Liver (tissue), 10 donors: ENCODE measurements at places on chromosomes 4 and X. TPM values are rescaled to one million over a fixed set of nuclear protein-coding genes. Genes with fewer than 3 reads are reported as not detected.

GRCh38 chr4:128787509-128788311 lies 21.8 kb upstream of the JADE1 start:
- H3K36me3 ChIP-seq = no peaks in the 10 kb centered on the region
- DNase-seq = no peak
- H3K27me3 ChIP-seq = no peaks in the 10 kb centered on the region
- no peak overlapping the region for H3K27ac ChIP-seq
- no peak overlapping the region for H3K4me3 ChIP-seq

GRCh38 chr4:1594871-1595788 lies 89.0 kb downstream of the FAM53A start:
- H3K27me3 ChIP-seq = no peaks in the 10 kb centered on the region
- no peak for DNase-seq
- H3K4me3 ChIP-seq = no peak overlapping the region
- H3K4me1 ChIP-seq = no peaks in the 10 kb centered on the region

- no peaks in the 10 kb centered on the region for H3K36me3 ChIP-seq
- H3K27me3 ChIP-seq = no peaks in the 10 kb centered on the region
Observed at GRCh38 chr4:100781435-100781834, 263.6 kb upstream of the EMCN start.

DNA sequence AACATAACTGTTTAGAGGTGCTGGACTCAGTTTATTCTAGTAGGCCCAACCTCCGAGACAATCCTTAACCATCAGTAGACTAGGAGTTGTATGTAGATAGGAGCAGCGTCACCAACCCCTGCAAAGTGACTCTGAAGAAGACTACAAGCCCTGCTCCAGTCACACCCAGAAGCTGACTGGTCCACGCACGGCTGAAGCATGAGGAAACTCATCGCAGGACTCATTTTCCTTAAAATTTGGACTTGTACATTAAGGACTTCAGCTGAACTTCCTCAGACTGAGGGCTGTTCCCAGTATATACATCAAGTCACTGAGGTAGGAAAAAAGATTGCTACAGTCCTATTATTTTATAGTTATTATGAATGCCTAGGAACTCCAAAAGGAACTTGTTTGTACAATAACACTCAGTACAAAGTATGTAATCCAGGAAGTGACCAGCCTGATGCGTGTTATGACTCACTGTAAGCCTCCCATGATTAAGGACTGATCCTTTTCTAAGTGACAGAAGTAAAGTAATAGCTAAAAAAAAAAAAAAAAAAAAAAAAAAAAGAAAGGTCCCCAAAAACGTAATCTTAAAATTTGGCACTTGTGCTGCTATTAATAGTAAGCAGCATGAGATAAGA lies 41.6 kb upstream of the UGT2B7 start:
- H3K4me3 ChIP-seq = no peak overlapping the region
- no peaks in the 10 kb centered on the region for H3K27me3 ChIP-seq
- no peaks in the 10 kb centered on the region for H3K36me3 ChIP-seq
- no peak for DNase-seq
- peaks cover 35% of the 10 kb centered on the region for H3K4me1 ChIP-seq

DNA sequence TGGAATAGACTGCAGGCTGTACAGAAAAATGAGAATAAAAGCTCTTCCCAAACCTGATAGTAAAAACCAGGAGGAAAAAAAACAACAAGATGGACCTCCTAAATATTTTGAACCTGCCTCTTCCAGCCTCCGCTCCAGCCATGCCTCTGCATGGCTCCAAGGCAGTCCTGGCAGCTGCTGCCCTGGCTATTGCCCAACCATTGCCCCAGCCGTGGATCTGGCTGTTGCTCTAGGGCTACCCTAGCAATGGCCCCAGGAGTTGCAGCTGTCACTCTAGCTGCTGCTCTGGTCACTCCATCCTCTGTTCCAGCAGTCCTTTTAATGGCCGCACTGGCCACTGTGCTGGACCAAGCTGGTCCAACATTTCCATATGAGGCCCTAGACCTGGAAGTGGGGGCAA lies 1756.0 kb downstream of the C4orf33 start:
- H3K27me3 ChIP-seq = no peaks in the 10 kb centered on the region
- DNase-seq = no peak
- H3K36me3 ChIP-seq = no peaks in the 10 kb centered on the region
- H3K27ac ChIP-seq = no peak overlapping the region
- H3K4me3 ChIP-seq = no peak overlapping the region
- no peaks in the 10 kb centered on the region for H3K4me1 ChIP-seq

DNA sequence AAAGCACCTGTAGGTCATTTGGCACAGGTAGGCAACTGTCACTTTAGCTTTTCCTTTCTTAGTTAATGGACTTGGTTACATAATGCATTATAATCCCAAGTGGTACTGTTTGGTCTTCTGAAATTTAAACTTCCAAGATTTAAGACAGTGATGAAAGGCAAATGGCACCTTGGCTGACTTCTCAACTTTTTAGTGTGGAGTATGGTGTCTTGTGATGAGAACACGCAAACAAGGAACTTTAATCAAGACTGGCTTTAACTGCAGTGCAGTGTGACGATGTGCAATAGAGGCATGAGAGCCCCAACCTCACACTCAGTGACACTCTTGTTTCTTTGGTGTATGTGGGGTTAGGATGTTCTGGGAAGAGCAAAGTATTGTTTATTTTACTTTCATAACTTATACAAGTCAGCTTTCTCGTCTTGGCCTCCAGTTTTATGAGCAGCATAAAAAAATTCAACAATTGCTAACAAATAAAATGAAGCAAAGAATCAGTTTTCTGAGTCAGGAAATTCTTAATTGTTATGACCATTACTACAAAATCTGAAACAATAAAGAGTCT lies 171.9 kb downstream of the MAD2L1 start:
- no peaks in the 10 kb centered on the region for H3K4me1 ChIP-seq
- DNase-seq = no peak
- no peak overlapping the region for H3K27ac ChIP-seq
- H3K4me3 ChIP-seq = no peak overlapping the region
- peaks cover 2% of the 10 kb centered on the region for H3K27me3 ChIP-seq

DNA sequence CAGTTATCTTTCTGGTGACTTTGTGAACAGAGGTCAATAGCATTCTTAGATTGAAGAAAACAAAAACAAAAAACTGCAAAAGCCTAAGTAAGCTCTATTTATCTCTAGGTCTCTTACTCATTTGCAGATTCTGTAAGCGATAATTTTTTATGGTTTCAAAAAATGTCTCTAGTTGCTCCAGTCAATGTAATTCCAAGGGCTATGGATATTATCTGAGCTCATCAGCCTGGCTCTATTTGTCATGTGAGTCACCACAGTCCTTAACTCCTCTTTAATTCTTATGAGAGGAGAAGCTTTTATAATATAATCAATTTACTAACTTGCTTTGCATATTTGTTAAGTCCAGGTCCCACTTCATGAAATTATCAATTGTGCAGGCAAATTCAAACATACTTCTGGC lies 79.1 kb downstream of the NPFFR2 start:
- no peaks in the 10 kb centered on the region for H3K4me1 ChIP-seq
- no peak overlapping the region for H3K27ac ChIP-seq
- no peak for DNase-seq
- H3K36me3 ChIP-seq = no peaks in the 10 kb centered on the region

DNA sequence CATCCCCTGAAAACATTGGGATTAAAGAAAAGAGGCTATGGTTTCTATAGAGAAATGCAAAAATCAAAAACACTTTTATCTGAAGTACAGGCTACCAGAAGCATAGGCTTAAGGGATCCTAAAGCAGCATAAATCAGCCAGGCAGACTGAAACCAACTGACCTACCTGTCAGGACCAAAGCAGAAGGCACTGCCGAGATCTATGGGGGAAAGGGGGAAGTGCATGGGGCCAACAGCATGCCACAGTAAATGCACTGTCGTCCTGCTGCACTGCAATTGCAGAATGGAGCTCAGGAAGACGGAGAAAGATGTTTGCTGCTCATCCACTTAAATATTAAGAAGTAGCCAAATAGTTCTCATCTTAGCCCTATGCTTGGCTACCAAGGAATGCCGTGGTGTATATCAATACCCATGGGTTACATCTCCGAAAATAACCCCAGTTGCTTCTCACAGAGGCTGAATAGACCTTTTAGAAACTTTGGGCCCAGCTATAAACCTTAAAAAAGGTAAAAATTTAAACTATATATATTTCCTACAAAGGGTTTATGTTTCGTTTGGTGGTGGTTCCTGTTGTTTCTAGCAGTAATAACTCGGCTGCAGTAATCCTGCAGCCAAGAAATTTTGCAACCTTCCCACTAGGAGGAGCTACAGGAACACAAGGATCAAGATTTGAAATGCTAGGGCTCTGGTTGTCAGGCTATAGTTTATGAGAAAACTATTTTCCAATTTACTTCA lies 312.2 kb upstream of the DIAPH2 start:
- no peaks in the 10 kb centered on the region for H3K36me3 ChIP-seq
- no peaks in the 10 kb centered on the region for H3K27me3 ChIP-seq
- no peak overlapping the region for H3K27ac ChIP-seq
- H3K4me1 ChIP-seq = peaks cover 4% of the 10 kb centered on the region

DNA sequence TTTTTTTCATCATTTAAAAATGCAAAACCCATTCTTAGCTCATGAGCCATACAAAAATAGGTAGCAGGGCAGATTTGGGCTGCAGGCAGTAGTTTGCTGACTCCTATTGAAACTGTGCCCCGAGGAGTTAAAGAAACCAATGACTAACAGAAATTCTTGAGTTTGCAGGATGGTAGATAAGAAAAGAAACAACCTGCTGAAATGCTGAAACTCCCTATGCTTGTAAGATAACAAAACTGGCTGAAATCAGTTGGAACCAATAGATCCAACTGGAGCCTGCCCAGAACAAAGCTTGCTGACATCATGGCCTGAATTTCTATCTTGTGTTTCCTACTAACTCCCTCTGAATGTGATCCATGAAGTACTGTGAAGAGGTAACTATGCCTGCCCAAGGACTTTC lies 68.6 kb downstream of the ANOS1 start:
- no peak overlapping the region for H3K4me3 ChIP-seq
- no peaks in the 10 kb centered on the region for H3K4me1 ChIP-seq
- H3K27me3 ChIP-seq = no peaks in the 10 kb centered on the region
- H3K27ac ChIP-seq = no peak overlapping the region
- DNase-seq = no peak
- H3K36me3 ChIP-seq = no peaks in the 10 kb centered on the region

GRCh38 chr4:52202931-52203330 lies 151.8 kb downstream of the SPATA18 start:
- no peaks in the 10 kb centered on the region for H3K4me1 ChIP-seq
- H3K27ac ChIP-seq = no peak overlapping the region
- no peak overlapping the region for H3K4me3 ChIP-seq
- DNase-seq = no peak
- H3K27me3 ChIP-seq = no peaks in the 10 kb centered on the region
- no peaks in the 10 kb centered on the region for H3K36me3 ChIP-seq

- H3K4me1 ChIP-seq = no peaks in the 10 kb centered on the region
- H3K27me3 ChIP-seq = no peaks in the 10 kb centered on the region
- no peak overlapping the region for H3K4me3 ChIP-seq
- DNase-seq = no peak
Observed at GRCh38 chr4:146469022-146469421, 52.7 kb downstream of the SLC10A7 start.

GRCh38 chrX:6793000-6793399 lies 258.1 kb upstream of the VCX3A start:
- H3K4me1 ChIP-seq = no peaks in the 10 kb centered on the region
- no peaks in the 10 kb centered on the region for H3K36me3 ChIP-seq
- no peak for DNase-seq

DNA sequence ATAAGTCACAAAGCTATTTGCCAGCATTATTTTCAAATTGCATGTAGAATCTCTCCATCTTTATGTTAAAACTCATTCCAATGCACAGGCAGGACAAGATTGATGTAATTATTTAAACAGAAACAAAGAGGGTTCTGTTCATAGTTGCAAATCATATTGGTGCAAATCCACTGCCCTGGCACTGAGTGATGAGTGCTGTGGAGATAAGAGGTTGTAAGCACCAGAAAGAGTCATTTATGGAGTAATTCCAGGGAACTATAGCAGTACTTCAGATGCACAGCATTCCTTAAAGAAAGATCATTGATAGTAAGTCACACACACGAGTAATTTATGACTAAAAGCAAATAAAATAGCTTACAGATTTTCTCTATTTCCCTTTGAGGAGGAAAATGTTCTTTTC lies 337.7 kb upstream of the CTSO start:
- DNase-seq = no peak
- no peak overlapping the region for H3K4me3 ChIP-seq
- no peak overlapping the region for H3K27ac ChIP-seq

- H3K27ac ChIP-seq = peak overlapping the region; percentile 54
- no peak overlapping the region for H3K4me3 ChIP-seq
- no peaks in the 10 kb centered on the region for H3K27me3 ChIP-seq
- H3K36me3 ChIP-seq = no peaks in the 10 kb centered on the region
- peaks cover 27% of the 10 kb centered on the region for H3K4me1 ChIP-seq
Observed at GRCh38 chr4:169314906-169315305, 44.1 kb upstream of the SH3RF1 start.

- H3K36me3 ChIP-seq = no peaks in the 10 kb centered on the region
- no peak overlapping the region for H3K4me3 ChIP-seq
- H3K27ac ChIP-seq = peak overlapping the region; percentile 46
Observed at GRCh38 chrX:154731184-154731583, 19.7 kb downstream of the GAB3 start.

DNA sequence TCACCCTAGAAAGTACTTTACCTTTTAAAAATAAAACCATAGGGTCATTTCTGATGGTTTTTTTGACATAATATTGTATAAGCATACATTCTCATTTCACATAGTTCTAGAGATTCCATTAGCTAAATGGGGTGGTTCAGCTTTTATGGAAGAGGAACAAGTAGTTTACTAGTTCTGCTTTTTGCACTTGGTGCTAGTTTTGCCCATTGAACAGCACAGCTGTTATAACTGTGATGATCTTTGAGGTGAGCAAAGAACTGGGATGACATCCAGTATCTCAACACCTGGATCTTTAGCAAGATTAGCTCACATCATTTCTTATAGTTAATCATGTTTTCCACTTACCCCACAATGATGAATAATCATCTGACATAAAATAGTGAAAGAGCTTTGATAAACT lies 40.9 kb downstream of the MOB1B start:
- no peaks in the 10 kb centered on the region for H3K4me1 ChIP-seq
- no peak overlapping the region for H3K27ac ChIP-seq
- no peaks in the 10 kb centered on the region for H3K36me3 ChIP-seq
- H3K27me3 ChIP-seq = no peaks in the 10 kb centered on the region

ZNF718 gene
- total RNA-seq = 6.5 TPM

MTMR8 gene
- 1.3 TPM for total RNA-seq

MAGEB10 gene
- total RNA-seq = not detected

GLRB gene
- total RNA-seq = 2.9 TPM

TLR3 gene
- 4.3 TPM for total RNA-seq

MCF2 gene
- 0.05 TPM for total RNA-seq
